ENCODE measurements at places on chromosomes 3 and 15.

- no peak for DNase-seq
Measured at GRCh38 chr15:59300618-59301139, 72.0 kb downstream of the MYO1E start.

DNA sequence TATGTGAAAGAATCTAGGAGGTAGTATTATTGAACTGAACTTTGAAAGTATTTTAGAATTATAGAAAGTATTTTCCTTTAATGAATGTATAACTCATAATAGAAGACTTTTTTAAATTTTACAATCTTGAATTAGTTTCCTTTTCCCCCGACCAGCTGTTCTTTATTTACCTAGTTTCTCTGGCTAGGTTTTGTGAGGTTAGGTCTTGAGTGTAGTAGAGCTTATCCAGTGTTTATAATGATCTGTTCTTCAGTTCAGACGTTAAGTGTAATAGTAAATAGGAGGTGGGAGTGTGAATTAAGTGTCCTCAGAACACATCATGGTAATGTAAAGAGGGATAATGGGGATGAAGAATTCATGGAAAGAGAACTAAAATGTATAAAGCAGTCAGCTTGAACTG lies 93.8 kb downstream of the MYRIP start:
- DNase-seq = no peak

DNA sequence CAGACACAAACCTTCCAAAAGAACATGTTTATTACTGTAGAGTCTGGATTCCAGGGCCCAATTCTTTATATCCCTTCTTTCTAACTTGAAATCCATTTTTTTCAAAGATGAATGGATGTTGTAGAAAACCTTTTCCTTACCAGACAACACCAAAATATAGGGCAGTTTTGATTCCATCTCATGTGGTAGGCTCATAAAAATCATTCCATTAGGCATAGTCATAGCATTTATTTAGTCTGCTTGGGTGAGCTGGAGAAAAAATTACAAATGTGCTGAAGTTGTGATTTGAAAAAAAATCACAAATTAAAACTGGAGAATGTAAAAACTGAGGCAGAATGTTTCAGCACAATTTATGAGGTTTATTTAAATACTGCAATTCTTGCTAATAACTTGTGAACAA lies 199.3 kb upstream of the TBC1D5 start:
- DNase-seq = no peak

- no peak for DNase-seq
Measured at GRCh38 chr3:56796202-56796601, 5.5 kb downstream of the ARHGEF3 start.

GRCh38 chr3:12325586-12326515 lies 37.0 kb downstream of the PPARG start:
- no peak for DNase-seq

DNA sequence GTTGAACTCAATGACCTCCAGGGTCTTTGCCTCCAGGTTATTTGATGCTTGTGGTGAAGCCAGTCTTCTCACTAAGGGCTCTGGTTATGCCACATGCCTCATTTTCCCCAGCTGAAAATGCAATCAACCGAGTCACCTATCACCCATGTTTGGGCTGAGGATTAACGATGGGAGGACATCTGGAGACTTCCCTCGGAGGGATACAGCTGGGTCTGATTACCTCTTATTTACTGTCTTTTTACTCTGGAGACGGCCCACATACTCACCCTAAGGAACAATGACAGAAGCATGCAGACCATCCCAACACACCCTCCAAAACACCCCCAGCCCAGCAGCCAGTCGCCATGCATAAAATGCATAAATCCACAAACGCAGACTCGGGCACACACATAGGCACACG lies 187.4 kb downstream of the OPA1 start:
- no peak for DNase-seq

GRCh38 chr15:90836296-90836871 lies 32.0 kb upstream of the FURIN start:
- DNase-seq = no peak

Data from stimulated activated CD4-positive, alpha-beta T cell treated with anti-CD3 and anti-CD28 coated beads, TNF-alpha, amount 100 ng/mL, for 48 hours (primary cell).